Spinal cord (tissue), 10 donors: ENCODE measurements at places on chromosomes 3 and 15.

- no peaks in the 10 kb centered on the region for H3K27me3 ChIP-seq
- H3K27ac ChIP-seq, result no peak overlapping the region
- H3K36me3 ChIP-seq, result no peaks in the 10 kb centered on the region
- peaks cover 17% of the 10 kb centered on the region for H3K4me1 ChIP-seq
These were observed 294.1 kb downstream of the NTRK3 start for GRCh38 chr15:87962428-87962827.

GRCh38 chr3:184944241-184944640, 132.3 kb downstream of the VPS8 start:
- peaks cover 3% of the 10 kb centered on the region for H3K36me3 ChIP-seq
- H3K4me1 ChIP-seq, result no peaks in the 10 kb centered on the region
- H3K27ac ChIP-seq, result no peak overlapping the region
- no peak for DNase-seq
- H3K27me3 ChIP-seq, result no peaks in the 10 kb centered on the region

DNA sequence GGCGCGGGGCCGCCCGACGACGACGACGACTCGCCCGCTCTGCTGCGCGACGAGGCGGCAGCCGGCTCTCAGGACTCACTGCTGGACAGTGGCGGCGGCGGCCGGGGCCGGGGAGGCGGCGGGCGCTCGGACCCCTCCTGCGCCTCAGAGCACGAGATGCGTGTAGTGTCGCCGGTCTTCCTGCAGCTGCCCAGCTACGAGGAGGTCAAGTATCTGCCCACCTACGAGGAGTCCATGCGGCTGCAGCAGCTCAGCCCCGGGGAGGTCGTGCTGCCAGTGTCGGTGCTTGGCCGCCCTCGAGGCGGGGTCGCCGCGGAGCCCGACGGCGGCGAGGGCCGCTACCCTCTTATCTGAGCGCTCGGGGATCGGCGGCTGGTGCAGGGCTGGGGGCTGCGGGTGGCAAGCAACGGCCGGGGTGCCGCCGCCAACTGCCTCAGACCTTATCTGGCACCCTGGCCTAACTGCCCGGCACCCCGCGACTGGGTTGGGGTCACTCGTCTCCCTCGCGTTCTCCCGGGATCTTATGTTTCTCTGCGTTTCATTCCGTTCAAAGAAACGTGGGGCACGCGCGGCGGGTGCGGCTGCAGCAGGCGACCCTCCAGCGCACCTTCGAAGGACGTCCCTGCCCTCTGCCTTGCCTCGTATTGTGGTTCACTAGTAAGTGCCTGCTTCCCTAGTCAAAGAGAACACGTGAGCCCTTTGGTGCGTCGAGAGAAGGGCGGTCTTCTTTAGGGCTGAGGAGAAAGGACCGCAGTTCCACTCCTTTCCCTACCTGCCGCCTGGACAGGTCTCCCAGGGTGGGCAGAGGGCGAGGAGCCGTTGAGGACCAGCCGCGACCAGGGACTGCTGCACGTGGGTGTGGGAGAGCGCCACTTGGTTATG, 1.0 kb downstream of the C3orf80 start:
- no peaks in the 10 kb centered on the region for H3K36me3 ChIP-seq
- peaks cover 29% of the 10 kb centered on the region for H3K27me3 ChIP-seq
- DNase-seq, result no peak
- H3K4me1 ChIP-seq, result peaks cover 19% of the 10 kb centered on the region

GRCh38 chr3:159165961-159166360, 364.1 kb downstream of the MFSD1 start:
- no peak for DNase-seq
- H3K27me3 ChIP-seq, result no peaks in the 10 kb centered on the region
- H3K27ac ChIP-seq, result no peak overlapping the region
- H3K4me3 ChIP-seq, result no peak overlapping the region

DNA sequence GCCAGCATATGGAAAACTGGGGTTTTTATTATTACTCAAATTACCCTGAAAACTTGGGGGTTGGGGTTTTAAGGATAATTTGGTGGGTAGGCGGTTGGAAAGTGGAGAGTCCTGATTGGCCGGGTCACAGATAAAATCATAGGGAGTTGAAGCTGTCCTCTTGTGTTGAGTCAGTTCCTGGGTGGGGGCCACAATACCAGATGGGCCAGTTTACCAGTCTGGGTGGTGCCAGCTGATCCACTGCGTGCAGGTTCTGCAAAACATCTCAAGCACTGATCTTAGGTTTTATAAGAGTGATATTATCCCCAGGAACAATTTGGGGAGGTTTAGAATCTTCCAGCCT, 4.9 kb upstream of the ZNF662 start:
- H3K27me3 ChIP-seq, result no peaks in the 10 kb centered on the region
- H3K36me3 ChIP-seq, result no peaks in the 10 kb centered on the region
- no peak overlapping the region for H3K27ac ChIP-seq
- peaks cover 6% of the 10 kb centered on the region for H3K4me1 ChIP-seq

GRCh38 chr3:34229876-34230275, 431.4 kb downstream of the PDCD6IP start:
- H3K36me3 ChIP-seq, result no peaks in the 10 kb centered on the region
- H3K27me3 ChIP-seq, result no peaks in the 10 kb centered on the region
- no peaks in the 10 kb centered on the region for H3K4me1 ChIP-seq
- H3K27ac ChIP-seq, result no peak overlapping the region
- H3K4me3 ChIP-seq, result no peak overlapping the region
- no peak for DNase-seq

GRCh38 chr3:194705761-194706160, 20.1 kb downstream of the FAM43A start:
- H3K36me3 ChIP-seq, result no peaks in the 10 kb centered on the region
- no peaks in the 10 kb centered on the region for H3K27me3 ChIP-seq
- no peak overlapping the region for H3K27ac ChIP-seq
- no peaks in the 10 kb centered on the region for H3K4me1 ChIP-seq
- DNase-seq, result no peak

DNA sequence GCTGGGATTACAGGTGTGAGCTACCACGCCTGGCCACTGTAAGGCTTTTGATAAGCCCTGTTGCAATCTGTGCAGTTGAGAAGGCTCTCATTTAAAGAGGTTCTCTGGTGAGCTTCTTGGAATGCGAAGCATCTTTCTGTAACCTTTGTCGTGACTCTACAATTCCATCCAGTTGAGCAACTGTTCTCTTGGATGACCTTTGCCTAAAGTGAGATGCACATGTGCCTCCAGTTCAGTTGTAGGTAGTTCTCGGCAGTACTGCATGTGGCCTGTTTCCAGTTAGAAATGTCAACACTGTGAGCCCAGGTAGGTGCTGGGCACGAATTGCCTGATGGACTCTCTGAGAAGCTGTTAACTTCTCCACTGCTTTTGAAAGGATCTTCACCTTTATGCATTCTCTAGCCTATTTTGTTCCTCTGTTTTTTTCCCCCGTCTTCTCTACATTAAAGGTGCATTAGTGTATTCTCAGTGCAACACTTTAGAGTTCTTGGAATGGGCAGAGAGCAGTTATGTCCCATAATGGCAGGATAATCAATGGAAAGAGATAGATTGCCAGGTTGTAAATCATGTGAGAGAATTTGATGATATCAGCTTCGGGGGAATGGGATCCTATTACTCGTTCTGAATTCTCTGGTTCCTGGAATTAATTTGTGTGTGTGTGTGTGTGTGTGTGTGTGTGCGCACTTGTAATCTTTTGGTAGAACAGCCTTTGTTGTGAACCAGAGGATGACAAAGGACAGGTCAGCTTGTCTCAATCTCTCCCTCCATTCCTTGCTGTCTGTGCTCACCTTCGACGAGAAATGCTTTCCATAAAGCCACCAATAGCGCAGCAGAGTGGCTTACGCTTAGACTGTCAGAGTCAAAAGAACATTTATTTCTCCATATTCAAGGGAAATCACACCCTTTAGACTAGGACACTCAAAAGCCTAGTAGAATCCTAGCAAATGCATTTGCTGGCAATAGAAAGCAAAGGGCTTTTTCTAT, 51.1 kb downstream of the PTPRG start:
- no peak overlapping the region for H3K4me3 ChIP-seq
- no peak for DNase-seq
- no peaks in the 10 kb centered on the region for H3K27me3 ChIP-seq
- no peak overlapping the region for H3K27ac ChIP-seq
- H3K36me3 ChIP-seq, result no peaks in the 10 kb centered on the region

DNA sequence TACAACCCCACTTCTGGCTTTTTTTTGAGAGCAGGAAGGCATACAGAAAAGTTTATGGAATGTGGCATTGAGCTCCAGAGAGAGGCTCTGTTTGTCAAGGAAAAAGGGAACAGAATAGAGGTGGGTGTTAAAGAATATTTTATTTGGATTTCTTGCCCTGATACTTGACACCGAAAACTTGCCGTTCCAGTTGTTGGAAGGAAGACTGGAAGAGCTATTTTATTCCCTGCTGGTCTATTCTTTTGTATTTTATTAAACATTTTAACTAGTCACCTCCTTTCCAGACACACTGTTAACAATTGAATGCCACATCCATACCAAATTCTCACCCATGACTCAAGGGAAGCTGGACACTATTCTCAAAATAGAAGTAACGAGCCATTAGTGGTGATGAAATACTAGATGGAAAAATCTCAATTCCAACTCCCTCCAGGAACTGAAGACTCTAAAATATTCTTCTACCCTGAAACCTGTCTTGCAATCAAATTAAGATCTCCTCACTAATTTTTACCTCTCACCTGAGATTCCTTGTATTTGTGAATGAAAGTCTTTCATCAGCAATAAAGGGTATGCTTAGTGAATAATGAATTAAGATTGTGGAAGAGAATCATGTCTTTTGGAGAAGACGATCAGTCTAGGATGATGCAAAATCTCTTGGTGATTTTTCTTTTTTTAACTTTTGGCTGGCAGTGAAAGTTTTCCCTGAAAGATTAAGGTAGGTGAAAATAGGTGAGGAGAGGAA, 28.5 kb downstream of the GREM1 start:
- no peaks in the 10 kb centered on the region for H3K36me3 ChIP-seq
- no peaks in the 10 kb centered on the region for H3K4me1 ChIP-seq
- no peak for DNase-seq
- no peak overlapping the region for H3K4me3 ChIP-seq

DNA sequence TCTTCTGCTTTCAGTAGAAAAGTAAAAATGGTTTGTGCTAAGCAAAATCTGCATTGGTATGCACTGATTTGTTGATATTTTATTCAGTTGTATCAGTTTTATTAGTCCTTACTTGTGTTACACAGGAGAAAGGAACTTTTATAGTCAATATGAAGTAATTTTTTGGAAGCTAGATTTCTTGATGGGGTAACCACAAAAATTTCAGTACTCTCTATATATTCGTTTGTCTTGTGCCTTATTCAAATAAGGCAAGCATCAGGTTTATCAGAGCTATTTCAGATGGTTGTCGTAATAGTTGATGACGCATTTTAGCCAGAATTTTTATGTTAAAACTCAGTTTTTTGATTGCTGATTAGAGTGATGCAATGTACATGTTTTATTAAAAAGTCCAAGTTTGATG, 50.7 kb upstream of the NIPA1 start:
- DNase-seq, result no peak
- H3K36me3 ChIP-seq, result no peaks in the 10 kb centered on the region
- H3K4me1 ChIP-seq, result no peaks in the 10 kb centered on the region
- no peaks in the 10 kb centered on the region for H3K27me3 ChIP-seq

GRCh38 chr3:194067949-194068362, 68.0 kb upstream of the HES1 start:
- H3K27me3 ChIP-seq, result peaks cover 9% of the 10 kb centered on the region
- no peaks in the 10 kb centered on the region for H3K36me3 ChIP-seq
- no peak overlapping the region for H3K27ac ChIP-seq
- H3K4me3 ChIP-seq, result no peak overlapping the region

- DNase-seq, result no peak
- no peaks in the 10 kb centered on the region for H3K4me1 ChIP-seq
- no peaks in the 10 kb centered on the region for H3K27me3 ChIP-seq
- no peaks in the 10 kb centered on the region for H3K36me3 ChIP-seq
- no peak overlapping the region for H3K4me3 ChIP-seq
These were observed 552.6 kb upstream of the GOLIM4 start for GRCh38 chr3:168648321-168648720.
